Activated CD4-positive, CD25-positive, alpha-beta regulatory T cell treated with anti-CD3 and anti-CD28 coated beads, Interleukin-2, amount 50 U/mL, for 16 hours (primary cell): ENCODE measurements at places on chromosomes 3 and 15.

- no peak for DNase-seq
These were observed 138.5 kb downstream of the ZNF621 start for GRCh38 chr3:40663280-40663679.

DNA sequence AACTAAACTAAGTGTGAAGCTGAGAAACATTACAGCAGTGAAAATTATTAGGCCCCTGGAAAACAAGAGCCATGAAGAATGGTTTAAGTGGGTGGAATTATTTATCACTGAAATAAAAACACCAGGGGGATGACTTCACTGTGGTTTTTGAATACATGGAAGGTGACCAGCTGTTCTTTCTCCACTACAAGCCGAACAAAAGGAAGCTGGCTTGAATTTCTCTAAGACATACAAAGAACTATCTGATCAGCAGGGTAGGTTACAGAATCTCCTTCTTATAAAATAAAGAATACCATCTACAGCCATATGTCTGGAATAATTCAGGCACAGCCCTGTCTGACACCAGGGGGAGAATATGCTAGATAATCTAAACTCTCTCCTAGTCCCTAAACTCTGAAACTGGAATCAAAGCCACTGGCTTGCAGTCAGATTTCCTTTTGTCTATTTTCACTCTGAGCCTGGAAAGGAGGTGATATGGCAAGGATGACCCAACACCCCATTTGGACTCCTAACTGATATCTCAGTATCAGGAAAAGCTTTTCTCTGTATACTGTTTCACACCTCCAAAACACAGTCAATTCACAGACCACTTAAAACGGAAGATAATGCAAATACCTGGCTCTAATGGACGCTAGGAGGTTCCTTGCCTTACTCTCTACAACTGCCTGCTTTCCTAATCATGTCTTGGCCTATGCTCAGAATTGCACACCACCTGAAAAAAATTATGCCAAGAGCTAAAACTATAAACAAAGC lies 31.2 kb downstream of the SPATA12 start:
- no peak for DNase-seq

DNA sequence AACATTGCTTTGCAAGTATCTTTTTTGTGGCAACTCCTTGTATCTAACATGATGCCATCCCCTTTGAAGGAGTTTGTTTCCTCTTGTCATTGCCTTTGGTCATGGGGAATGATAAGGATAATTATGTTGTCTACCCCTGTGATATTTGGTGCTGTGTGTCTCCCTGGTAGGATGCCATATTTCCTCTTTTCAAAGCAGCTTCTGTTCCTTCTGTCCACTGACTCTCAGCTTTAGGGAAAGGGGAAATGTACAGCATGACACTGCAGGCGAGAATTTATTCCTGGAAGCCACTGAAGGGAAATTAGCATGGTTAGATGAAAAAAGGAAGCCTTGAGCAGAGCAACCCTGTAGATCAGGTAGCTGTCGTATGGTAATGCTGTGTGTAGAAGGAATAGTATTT lies 576.7 kb downstream of the CADM2 start:
- no peak for DNase-seq

- no peak for DNase-seq
These were observed 132.4 kb upstream of the PLXNA1 start for GRCh38 chr3:126850370-126851085.

DNA sequence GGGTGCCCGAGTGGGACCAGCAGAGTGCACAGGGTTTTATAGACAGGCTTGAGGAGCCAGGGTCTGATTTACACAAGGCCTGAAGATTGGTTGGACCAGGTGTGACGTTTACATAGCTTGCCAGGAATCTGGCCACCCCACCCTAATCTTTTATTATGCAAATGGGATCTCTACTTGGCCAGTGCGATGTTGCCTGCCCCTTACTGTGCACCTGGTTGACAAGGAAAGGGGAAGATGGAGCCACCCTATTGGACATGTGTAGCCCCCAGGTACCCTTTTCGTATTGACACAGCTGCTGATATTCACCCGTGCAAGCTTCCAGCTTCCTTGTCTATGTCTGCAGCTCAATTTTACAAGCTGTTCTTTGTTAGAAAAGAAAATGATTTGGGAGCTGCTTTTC lies 132.0 kb downstream of the ARNT2 start:
- no peak for DNase-seq

DNA sequence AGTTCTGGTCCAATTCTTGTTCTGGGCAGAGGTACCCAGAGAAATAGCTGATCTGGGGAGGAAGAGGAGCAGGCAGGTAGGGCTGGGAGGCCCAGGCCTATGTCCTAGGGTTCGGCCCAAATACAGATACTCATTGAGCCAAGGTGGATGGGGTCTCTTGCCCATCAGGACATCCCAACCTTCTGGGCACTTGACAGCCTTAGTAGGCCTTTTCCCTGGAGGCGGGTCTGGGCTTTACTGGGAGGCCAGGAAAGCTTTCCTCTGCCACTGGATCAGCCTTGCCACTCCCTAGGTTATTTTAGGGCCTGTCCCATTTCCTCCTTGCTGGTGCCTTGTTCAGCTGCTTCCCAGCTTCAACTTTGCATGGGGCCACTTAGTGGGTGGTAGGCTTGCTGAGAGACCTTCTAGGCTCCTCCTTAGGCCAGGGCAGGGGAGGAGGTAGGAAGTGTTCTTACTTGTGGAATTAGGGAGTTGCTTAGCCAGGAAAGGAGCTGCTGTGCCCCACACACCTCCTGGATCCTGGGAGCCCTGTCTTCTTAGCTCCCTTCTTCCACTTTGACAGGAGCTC lies 9.7 kb downstream of the TEX264 start:
- DNase-seq: no peak

DNA sequence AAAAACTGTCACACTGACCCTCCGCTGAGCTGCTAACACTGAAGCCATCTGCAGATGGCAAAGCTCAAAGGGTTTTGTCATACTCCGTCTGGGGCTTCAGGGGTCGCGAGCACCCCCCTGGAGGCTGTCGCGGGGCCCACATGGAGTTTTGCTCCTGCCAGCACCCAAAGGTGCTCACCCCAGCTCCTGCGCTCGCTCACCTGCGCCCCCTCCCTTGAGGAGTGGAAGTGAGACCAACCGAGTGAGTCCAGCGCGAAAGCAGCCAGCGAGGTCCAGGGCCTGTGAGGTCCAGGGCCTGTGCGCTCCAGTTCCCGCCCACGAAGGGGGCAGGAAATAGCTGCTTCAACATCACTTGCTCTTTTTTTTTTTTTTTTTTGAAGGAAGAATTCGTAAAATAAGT lies 208.5 kb downstream of the ROBO2 start:
- no peak for DNase-seq

DNA sequence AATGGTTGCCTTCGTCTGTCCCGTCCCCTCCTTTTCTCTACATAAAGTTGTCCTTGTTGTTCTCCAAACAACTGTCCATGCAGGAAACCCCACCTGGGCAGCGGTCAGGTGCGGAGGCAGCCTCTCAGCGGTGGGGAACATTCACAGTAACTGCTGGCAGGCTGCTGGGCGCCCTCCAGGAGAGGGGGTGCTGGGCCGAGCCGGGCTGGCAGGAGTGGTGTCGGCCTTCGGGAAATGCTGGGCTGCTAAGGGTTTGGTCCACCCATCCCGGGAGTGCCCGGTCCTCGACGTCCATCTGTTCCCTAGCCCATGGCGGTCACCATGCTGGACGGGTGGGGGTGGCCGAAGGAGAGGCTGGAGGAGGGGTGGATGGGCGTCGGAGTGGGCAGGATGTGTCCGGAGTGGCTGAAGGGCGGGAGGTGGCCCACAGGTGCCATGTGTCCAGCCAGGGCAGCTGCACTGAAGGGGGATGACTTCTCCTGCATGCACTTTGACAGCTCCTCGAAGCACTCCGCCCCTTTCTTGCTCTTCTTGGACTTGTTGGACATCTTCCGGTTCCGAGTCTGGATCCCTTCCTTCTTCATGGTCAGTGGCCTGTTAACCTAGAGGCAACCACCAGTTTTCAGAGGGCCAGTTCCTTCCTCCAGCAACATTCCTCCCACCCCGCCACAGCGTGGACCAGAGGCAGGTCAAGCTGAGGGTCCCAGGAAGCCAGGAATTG lies 12.1 kb downstream of the GATA2 start:
- DNase-seq: no peak

DNA sequence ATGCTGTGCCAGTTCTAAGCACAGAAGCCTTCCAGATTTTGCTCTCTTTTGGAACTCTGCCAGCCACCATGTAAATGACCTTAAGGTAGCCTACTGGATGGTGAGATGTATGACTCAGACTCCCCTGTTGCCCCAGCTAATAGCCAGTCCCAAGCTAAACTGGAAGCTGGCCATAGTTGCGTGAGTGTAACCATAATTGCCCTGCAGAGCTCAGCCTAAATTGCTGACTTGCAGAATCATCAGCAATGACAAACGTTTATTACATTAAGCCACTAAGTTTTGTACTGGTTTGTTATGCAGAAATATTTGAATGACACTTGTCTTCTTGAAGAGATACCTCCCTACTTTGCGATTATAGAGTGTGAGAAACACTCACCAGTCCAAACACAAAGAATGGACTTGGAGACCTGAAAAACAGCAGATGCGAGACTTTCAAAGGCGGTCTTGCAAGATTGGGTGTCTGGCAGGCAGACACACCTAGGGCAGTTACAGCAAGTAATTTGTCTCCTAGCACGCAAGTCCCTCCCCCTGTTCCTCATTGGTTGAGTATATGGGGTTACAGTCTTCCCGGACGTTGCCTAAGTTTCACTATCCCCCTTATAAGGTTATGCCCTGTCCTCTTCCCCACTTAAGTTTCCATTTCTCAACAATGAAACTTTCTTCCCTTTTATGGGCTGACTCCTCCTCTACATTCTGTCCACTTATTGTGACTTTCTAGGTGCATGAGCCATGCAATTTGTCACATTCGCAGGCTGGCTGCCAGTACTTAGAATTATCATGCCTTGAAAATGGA lies 83.6 kb upstream of the XCR1 start:
- no peak for DNase-seq

DNA sequence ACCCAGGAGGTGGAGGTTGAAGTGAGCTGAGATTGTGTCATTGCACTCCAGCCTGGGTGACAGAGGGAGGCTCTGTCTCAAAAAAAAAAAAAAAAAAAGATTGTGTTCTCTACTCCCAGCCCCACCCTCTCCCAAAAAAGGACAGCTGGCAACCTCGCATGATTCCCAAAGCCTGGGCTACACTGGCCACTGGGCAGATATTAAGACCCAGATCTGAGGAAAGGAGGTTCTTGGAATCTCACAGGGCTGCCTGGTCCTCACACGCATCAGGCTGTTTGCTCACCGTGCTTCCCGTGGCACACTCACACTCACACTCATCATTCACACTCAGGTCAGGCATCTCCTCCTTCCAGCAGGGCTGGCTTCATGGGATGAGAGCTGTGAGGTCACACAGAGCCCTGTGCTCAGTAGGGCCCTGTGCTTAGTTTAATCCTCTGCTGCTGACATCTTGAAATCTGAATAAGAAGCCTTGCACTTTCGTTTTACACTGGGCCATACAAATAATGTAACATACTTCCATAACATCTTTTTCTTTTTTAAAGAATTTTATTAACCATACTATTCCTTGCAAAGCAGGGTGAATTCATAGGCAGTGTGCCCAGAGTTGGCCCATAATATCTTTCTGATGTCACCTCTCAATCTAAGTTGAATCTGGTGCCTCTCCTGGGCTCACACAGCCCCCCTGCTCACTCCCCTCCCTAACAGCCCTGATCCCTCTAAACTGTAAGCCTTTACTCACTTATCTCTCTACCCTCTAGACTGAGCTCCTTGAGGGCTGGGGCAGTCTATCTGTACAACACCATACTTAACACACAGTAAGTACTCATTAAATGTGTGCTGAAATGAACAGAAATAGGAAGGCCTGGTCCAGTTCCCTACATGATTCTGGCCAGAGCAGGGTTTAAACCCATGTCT lies 50.2 kb upstream of the C15orf39 start:
- DNase-seq: no peak

- no peak for DNase-seq
These were observed 3.7 kb downstream of the TRAK1 start for GRCh38 chr3:42094691-42095391.

GRCh38 chr15:50435772-50436171 lies 11.6 kb downstream of the USP8 start:
- no peak for DNase-seq

DNA sequence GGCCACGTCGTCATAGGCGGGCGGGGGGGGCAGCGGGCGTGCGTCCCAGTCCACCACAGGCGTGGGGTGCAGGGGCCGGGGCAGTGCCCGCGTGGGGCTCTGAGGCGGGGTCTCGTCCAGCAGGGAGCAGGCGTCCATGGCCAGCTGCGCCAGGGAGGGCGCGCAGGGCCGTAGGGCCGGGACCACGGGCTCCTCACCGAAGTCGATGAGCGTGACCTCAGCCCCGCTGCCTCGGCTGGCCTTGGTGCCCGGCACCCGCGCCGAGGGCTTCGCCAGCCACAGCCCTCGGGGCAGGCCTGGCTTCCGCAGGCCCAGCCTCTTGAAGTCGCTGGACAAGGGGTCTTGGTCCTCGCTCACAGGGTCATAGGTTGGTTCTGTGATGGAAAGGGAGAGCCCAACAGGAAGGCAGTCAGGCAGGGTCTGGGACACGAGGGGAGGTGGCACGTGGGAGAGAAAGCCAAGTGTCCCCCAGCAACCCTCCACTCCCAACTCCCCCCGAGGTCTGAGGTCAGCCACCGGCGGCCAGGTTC lies 40.0 kb downstream of the TNK2 start:
- DNase-seq: no peak

DNA sequence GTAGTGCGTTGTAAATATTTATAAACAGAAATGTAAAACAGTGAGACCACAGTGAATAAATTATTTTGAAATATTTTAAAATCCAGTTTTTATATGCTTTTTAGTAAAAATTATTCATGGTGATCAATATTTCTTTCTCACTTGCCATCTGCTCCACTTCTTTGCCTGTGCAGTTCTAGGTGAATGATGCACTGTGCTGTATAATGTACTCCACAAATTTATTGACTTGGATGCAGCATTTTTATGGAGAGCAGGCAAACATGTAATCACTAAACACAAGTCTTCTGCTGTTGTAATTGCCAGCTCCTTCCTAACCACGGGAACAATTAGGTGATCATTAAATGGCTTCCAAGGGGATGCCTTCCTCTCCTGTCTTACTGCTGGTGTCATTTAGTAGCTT lies 395.9 kb downstream of the PTPRG start:
- DNase-seq: no peak

DNA sequence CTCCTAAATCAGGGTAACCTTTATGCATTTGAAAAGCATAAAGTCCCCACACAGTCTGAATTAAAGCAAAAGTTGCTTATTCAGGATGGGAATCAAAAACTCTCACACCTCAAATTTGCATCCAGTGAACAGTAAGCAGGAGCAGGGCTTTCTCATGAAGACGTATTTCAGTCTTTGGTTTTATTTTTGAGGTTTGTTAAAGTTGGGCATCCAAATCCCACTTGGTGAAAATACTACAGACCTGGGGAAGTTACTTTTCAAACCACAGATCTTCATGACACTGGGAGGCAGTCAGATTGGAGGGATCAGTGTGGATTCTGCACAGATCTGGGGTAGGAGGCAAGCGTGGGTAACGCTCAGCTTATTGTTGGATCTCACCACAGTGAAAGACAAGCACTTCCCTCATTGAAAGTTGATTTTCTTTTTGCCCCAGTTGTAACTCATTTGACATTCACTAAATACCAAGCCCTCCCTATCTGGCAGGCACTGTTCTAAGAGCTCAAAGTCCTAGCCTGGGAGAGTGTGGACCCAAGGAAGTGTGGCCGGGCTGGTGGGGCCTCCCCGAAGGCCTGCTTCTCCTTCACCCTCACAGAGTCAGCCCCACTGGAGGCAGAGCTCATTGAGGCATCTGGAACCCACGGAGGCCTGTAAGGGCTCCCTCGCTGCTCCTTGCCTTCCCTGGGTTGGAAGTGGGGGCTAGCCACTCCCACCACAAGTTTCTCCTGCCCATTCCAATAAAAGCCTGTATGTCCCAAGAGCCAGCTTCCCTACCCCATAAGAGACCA lies 783 bp upstream of the ISG20 start:
- DNase-seq: no peak

GRCh38 chr3:127680798-127681221 lies 8.1 kb downstream of the ABTB1 start:
- DNase-seq: no peak
